HuH-7.5 (cell line): ENCODE measurements at places on chromosomes 11 and 22.

GRCh38 chr11:45860348-45860747 lies 13.1 kb downstream of the CRY2 start:
- no peak for DNase-seq

DNA sequence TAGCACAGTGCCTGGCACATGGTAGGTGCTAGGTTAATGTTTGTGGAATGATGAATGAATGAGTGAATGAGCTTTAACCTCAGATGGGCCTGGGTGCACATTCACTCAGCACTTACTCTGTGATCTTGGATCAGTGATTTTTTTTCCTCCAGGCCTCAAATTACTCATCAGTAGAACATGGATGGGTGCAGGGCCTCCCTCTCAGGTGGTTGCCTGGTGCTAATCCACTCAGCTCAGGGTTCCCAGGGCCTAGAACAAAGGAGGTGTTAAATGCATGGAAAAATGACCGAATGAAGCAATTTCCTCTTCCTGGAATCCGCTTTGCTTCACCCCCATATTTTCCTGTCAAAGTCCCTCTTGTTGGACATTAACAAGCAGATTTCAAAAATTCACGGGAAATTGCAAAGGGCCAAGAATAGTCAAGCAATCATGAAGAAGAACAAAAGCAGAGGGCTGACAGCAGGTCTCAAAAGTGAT lies 93.5 kb downstream of the MYEOV start:
- no peak for DNase-seq

DNA sequence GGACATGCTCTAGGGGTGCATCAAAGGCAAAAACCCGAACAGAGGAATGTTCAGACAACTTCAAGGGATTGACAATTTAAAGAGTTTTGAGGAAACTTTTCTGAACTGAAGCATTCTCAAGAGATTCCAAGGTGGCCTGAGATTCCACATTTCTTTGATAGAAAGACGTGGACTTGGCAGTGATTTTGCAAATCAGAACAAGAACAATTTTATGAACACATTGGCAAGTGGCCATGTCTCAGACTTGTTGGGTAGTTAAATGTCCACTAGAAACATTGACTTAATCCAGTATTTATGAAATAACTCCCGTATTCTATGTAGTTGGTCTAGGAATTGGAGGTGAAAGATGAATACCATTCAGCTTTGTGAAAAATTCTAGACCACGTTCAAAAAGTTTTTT lies 13.8 kb downstream of the NCAM1 start:
- DNase-seq = no peak

DNA sequence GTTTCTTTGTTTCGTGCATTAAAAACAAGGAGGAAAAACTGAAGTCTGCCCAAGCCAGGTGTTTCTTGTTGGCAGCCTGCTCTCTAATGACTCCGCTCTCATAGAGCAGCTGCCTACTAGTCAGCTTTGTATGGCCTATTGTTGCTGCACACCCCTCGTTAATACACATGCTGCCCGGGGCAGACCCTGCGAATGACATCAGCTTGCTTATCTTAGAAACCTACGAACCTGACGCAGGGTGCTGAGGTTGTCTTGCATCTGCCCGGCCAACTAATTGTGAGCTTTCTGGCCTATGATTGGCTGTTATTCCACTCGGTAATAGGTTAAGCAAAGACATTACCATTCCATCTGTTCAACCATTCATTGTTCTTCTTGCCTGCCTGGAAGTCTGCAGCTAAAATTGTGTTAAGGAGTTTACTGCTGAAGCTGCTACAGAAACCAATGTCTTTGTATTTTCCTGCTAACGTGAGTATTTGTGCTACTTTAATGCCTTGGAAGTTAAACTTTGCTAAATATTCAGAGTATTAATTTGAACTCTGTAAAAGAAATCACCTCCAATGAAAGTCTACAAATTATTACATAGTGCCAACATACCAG lies 37.5 kb downstream of the ZC3H12C start:
- DNase-seq = no peak

- no peak for DNase-seq
Measured at GRCh38 chr11:28133146-28133545, 25.0 kb downstream of the METTL15 start.
